ENCODE measurements at places on chromosomes 4 and X.

- DNase-seq: no peak
These were observed 17.0 kb downstream of the SLC9B1 start for GRCh38 chr4:103002551-103002950.

DNA sequence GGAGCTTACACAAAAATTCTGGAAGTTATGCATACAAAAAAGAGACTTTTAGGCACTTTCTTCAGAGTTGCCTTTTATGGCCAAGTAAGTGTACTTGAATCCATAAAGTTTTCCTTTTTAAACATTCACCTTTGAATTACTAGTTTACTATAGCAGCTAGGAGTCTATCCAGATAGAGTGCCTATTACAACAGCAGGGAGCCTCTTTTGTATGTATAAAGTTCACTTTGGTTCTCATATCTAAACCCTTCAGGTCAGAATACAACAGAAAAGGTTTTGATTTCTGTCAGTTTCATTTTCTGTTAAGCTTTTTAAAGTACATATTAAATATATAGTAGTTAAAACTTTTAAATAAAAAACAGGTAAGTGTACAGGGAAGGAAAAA lies 51.4 kb upstream of the IL13RA1 start:
- DNase-seq: no peak

DNA sequence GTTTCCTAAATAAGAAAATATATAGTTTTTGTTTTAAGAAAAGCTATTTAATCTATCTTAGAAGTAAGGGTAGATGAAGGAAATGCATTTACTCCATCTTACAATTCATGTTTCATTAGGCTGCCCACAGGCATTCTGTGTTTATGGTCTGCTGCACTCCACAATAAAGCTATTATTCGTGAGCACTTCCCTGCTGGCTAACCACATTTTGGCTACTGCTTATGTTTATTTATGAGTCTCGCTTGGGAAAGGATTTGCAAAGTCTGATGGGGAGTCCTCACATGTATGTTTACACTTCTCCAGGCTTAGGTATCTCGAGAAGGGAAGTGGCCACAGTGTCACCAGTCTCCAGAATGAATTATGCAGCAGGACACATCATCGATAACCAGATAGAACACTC lies 260.8 kb upstream of the VCX start:
- peak; percentile 0 for DNase-seq

DNA sequence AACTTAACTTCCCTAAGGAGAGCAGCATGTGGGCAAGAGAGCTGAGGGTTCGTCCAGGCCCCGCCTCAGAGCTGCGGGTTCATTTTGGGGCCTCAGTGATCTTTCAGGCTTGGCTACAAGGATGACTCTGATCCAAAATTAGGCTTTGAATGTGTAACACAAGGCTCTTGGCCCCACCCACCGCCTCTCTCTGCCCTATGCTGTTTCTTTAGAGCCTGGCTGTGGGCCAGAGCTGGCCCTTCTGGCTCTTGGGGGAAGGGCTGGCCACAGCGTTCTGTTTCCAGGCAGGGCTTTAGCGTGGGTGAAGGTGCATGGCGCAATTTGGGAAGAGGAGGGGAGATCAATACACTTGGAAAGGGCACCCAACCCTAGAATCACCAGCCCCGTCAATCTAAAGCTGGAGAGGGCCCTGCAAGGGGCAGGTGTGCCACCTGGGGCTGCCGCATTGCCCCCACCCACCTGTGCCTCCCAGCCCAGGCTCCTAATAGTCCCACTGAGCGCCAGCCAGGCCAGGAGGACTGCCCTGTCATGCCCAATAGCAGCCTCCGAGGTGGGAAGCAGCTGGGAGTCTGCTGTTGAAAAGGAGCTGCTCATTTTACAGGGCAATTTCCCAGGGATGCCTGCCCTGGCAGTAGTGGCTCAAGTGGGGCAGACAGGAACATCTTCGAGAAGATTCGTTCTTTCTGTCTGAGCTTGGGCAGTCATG lies 84.5 kb upstream of the MAML3 start:
- peak; percentile 72 for DNase-seq

DNA sequence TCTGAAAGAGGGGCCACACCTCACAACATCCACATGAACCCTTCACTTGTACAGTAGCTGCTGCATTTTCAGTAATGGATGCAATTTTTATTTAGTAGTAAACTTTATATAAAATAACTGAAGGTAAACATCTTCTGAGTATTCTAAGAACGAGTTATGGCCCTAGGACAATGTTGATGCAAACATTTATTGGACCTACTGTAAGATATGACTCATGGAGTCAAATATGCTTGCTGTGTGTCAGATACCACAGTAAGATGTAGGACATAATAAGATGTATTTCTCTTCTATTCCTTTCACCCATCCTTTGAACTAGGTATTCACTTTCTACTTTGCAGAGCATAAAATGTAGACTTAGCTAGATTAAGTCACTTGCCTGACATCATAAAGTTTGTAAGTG lies 87.6 kb downstream of the TEX13C start:
- no peak for DNase-seq

DNA sequence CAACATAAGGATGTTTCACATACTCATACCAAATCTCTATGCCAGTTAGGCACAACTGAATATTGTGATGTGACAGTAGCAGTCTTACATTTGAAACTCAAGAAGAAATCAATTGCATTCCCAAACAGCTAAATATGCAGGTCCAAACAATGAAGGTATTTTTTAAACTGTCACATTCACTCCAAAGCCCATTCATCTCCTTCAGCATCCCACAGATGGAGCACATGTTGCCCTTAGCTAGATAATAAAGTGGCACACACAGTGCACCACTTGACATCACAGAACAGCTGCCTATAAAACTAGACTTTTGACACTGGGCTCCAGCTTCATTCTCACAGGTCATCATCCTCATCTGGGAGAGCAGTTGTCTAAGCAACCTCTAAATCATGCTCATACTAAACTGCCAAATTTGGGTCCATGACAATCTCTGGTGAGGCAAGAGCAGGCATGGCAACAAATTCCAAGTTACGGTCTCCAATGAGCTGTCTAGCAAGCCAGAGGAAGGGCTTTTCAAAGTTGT lies 26.2 kb upstream of the ARHGEF6 start:
- DNase-seq: peak; percentile 65

DNA sequence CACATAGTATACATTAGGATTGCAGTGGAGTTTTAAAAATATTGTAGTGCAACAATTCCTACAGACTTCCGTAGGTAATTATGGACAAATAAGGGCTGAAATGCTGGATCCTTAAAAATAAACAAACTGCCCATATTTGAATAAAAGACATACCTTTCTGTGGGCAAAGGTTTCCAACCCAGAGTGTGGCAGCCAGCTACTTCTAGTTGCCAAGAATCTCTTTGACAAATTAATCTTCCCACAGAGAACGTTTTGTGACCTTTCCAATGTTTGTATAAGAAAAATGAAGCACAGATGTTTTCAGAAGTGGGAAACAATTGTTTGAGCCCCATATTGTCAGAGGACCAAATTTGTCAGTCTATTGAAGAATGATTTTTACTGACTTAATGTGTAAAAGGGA lies 21.1 kb downstream of the GRPR start:
- no peak for DNase-seq

GRCh38 chrX:50963842-50964241 lies 53.3 kb downstream of the BMP15 start:
- no peak for DNase-seq

GRCh38 chr4:121011780-121012340 lies 60.5 kb downstream of the NDNF start:
- DNase-seq: no peak
